Activated naive CD8-positive, alpha-beta T cell treated with anti-CD3 and anti-CD28 coated beads, Interleukin-2, amount 50 U/mL, for 24 hours (primary cell): ENCODE measurements at places on chromosomes 2 and 18.

- no peak for DNase-seq
Measured at GRCh38 chr2:45315861-45316260, 295.2 kb downstream of the SRBD1 start.

DNA sequence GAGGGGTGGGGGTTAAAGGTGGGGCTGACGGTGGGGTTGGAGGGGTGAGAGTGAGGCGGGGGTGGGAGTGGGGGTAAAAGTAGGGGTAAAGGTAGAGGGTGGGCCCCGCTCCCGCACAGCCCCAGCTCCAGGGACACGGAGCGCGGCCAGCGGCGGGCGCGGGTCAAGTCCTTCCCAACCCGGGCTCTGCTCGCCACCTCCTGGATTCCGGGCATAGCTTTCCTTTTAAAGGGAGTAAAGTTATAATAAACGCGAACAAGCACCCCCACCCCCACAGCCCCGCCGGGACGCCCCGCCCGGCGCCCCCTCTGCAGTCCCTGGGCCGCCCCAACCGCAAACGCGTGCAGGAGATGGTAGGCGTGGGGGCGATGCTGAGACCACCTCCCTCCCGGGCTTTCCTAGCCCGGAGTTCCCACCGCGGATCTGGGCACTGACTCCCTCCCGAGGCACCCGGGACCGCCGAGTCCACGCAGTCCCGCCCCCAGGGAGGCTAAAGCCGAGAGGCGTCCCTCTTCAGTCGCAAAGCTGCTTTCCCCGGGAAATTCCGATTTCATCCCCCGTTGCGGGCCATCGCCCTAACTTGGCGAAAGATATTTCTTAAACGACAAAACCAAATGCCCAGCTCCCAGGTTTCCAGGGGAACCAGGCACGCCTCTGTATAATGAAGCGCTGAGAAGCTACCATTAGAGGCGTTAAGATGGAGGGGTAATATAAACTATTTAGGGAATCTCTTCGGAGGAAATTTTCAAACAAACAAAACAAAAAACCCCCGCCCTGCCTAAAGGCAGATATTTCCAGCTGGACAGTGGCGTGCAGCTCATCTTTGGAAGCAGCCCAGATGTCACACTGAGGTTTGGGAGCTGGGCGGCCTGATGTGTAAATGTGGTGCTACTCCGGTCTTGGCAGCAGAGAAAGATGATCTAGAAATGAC is at the start of gene LIMS2:
TSS of gene LIMS2 (minus strand) at position 200 of the 931 bp plus-strand sequence. CDS start 506 bp downstream, outside the sequence.
- no peak for DNase-seq

DNA sequence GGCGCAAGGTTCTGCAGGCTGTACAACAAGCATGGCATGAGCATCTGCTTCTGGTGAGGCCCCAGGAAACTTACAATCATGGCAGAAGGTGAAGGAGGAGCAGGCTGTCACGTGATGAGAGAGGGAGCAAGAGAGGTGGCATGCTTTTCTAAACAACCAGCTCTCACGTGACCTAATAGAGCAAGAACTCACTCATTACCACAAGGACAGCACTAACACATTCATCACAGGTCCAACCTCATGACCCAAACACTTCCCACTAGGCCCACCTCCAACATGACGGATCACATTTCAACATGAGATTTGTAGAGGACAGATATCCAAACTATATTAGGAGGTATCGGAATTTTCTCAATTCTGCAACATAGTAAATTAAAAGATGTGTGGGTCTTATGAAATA is 108.8 kb upstream of the DLX2 start:
- no peak for DNase-seq

- DNase-seq = no peak
Measured at GRCh38 chr2:199315299-199316179, 142.2 kb downstream of the SATB2 start.

DNA sequence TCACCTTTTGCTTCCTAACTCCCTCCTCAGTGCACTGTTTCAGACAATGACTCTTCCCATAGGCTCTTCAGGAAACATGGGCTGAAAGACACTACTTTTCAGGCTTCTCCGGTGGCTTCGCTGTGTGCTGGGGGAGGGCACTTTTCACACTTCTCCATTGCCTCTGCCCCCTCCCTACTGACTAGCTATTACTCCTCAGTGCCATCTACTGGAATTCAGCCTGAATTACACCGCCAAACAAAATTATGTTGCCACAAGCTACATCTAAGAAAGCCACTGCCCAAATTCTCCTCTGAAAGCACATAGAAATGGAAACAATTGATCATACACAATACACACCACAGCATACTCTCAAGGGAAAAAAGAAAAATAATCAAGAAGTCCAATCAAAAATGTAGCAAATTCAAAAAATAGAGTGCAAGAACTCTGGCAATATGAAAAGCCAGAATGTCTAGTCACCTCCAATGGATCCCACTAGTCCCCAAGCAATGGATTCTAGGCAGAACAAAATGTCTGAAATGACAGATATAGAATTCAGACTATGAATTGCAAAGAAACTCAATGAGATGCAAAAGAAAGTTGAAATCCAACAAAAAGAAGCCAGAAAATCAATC is 1139.4 kb upstream of the GYPC start:
- no peak for DNase-seq

DNA sequence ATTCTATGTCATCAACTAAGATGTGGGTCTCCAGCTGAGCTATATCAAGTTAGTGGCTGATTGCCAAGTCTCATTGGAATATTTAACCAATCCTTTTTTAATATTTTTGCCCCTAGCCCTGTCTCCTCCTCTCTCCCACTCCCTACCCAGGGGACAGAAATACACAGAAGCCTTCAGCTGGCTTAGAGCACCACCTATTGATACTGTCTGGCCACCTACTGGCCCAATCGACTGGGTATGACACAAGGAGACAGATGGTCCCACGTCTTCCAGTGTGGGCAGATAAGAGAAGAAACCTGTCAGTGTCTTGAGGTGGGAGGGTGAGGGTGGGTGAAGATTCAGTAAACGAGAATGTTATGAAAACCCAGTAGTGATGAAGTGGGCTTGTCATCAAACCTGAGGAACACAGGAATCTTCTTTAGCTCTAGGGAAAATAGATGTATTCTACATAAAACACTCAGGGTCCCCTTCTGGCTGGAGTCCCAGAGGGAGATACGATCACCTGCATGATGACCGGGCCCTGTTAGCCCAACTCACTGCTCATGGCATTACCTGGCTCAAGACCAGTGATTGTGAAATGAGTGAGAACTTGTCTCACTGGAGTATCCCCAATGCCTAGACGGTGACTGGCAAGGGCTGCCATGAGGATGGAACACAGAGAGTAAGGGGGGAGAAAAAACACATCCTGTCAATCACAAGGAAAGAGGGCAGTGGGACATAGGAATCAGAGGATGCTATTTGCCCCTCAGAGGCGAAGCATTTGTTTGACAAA is 26.7 kb downstream of the POLR1A start:
- DNase-seq = no peak

DNA sequence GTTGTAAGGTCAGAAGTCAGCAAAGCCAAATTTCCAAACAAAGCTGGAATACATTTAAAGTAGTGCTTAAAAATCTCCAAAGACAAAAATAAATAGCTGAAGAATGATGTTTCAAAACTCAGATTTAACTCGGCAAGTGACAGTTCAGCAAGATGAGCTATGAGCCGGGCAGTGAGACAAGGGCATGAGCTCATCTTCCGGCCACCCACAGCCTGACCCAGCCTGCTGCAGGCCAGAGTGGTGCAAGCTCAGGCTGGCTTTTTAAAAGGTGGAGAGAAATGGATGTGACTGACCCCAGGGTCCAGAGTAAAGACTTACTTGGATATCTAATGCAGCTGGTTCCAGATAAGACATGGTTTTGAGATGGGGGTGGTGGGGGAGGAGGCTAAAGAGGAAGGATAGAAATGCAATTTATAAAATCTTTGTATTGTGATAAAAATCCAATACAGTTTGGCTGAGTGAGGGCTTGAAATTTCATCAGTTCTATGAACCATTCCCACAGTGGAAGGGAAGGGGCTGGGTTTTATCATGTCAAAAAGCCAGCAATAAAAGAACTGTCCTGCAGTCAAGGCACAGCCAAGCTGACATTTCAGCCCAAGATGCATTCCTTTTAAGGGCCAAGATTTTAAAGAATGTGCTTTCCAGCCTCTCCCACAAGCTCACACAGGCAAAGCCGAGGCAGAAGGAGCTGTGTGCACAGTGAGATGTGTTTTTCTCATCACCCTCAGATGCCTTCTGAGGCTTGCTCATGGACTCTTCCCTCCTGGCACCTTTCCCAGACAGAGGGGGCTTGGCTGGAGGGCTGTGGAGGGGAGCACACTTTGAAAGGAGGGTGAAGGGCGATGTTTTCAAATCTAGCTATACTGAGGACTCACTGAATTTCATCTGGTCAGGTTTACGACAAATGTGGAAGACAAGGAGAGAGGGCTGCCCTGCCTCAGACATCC is 97.9 kb upstream of the KLHL29 start:
- no peak for DNase-seq

DNA sequence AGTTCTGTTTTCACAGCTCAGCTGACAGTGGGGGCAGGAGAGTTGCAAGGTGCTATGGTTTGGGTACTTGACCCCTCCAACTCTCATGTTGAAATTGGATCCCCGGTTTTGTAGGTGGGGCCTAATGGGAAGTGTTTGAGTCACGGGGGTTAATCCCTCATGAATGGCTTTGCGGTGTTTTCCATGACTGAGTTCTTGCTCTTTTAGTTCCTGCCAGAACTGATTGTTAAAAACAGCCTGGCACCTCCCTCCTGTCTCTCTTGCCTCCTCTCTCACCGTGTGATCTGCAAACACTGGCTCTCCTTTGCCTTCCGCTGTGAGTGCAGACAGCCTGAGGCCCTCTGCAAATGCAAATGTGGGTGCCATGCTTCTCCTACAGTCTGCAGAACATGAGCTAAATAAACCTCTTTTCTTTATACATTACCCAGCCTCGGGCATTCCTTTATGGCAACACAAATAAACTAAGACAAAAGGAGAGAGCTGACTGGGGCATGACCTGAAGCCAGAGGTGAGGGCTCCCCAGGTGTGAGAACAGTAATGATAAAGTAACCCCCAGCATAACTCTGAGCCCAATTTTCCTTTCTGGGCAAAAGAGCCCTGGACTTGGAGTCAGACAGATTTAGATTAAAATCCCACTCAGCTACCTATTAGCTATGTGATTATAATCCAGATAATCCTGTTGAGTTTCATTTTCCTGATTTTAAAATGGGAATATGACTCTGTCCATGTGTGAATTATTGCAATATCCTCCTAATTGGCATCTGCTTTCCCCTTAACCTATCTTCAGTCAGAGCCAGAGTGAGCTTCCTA is 64.9 kb upstream of the CAPN13 start:
- DNase-seq = no peak

- no peak for DNase-seq
Measured at GRCh38 chr2:16107246-16107645, 166.9 kb downstream of the MYCN start.

DNA sequence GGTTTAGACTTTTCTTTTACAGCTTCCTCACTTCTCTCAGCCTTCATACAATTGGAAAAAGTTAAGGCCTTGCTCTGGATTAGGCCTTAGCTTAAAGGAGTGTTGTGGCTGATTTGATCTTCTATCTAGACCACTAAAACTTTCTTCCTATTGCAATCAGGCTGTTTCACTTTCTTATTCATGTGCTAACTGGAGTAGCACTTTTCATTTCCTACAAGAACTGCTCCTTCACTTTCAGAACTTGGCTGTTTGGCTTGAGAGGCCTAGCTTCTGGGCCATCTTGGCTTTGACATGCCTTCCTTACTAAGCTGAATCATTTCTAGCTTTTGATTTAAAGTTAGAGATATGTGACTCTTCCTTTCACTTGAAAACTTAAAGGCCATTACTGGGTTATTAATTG is 114.3 kb downstream of the ARHGEF4 start:
- no peak for DNase-seq

DNA sequence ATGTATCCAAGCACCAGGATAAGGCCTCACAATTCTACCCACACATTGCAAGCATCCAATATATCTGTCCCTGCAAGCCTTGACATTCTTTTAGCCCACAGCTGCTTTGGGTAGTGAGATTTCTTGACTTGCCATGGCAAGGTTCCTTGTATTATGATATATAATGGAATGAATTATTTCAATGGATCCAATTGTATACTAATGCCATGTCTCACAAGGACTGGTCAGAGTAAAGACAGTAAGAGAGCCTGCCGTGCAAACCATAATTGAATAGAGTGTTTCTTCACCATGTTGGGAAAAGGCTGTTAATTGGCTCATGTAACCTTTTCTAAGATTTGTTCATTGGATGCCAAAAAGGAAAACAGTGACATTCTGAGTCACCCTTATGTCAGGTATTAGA is 64.3 kb upstream of the RBBP8 start:
- no peak for DNase-seq

GRCh38 chr2:183079139-183079775 is 710 bp downstream of the DUSP19 start:
- no peak for DNase-seq

GRCh38 chr2:25639131-25639530 is 34.2 kb downstream of the DTNB start:
- DNase-seq = no peak

- DNase-seq = no peak
Measured at GRCh38 chr2:38522754-38523349, 79.9 kb downstream of the HNRNPLL start.

- no peak for DNase-seq
Measured at GRCh38 chr2:102185347-102185746, 1.5 kb upstream of the IL1RL2 start.

DNA sequence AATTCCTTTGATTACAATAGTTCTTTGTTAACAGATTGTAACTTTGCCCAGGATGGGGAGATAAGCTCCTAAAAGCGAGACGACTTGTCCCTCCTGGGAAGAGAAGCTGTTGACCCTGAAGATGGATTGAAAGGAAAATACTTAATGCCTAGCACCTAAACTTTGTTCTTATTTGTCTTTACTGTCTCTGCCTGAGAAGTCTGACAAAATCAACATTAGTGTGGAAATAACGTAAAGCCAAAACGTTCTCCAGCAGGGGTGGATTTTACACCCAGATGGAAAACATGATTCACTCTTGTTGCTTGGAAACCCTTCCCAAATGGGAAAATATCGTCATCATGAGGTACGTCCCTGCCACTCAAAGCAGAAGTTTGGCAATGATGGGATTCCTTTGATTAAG is 450.1 kb downstream of the SLC4A3 start:
- no peak for DNase-seq

DNA sequence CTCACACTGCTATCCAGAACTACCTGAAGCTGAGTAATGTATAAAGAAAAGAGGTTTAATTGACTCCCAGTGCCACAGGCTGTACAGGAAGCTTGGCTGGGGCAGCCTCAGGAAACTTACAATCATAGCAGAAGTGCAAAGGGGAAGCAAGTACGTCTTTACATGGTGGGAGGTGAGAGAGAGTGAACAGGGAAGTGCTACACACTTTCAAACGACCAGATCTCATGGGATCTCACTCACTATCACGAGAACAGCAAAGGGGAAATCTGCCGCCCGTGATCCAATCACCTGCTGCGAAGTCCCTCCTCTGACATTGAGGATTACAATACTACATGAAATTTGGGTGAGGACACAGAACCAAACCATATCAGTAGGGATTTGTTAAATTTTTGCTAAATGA is 150.4 kb upstream of the NXPH2 start:
- no peak for DNase-seq

- DNase-seq = no peak
Measured at GRCh38 chr2:195477248-195477995, 179.6 kb upstream of the SLC39A10 start.
